ENCODE measurements at places on chromosomes 6 and 20.

- DNase-seq: no peak
Observed at GRCh38 chr6:113120582-113121285, 736.4 kb upstream of the MARCKS start.

- DNase-seq: no peak
Observed at GRCh38 chr6:133939778-133940667, 13.0 kb upstream of the TBPL1 start.

DNA sequence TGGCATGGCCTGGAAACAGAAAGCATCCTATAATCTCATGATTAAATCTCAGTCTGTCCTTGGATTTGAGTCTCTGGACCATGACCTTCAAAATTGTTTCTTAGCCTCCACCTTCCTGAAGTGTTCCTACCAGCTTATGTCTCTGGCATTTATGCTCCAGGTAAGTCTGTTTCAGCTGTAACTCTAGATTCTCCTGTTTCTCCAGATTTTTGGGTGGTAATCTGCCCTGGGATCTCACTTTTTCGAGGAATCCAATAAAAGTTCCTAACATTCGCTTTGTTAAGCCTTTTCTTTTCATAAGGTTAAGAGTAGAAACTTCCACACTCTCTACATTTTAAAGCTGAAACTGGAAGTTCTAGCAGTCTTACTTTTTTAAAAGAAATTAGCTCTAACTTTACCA, 318.5 kb downstream of the C6orf118 start:
- no peak for DNase-seq

DNA sequence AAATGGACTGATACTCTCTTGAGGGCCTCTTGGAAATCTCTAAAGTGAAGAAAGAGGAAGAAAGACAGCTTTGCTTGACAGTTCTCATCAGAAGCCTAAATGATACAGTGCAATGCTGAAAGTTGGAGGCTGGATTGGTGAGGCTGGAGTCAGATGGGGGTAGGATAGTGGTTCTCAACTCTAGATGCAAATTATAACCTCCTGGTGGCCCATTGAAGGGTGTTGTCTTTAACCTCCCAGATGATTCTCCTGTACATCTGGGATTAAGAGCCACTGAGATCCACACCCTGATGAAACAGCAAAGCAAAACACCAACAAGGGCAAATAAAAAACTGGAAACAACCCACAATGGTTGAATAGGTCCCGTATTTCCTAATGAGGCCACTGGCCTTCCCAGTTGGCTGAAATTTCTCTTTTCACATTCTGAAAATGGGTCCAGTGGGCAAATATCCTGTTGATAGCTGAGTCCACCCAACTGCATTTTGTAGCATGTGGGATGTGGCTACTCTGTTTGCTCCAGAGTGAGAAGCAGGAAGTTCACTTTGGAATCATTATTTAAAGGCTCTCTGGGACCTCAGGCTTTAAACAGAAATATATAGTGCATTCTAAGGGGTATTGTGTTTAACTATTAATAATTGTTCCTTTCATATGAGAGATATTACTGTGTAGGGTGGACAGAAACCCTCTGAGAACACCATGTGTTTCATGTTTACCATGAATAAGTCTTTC, 208.1 kb downstream of the SOX4 start:
- no peak for DNase-seq

DNA sequence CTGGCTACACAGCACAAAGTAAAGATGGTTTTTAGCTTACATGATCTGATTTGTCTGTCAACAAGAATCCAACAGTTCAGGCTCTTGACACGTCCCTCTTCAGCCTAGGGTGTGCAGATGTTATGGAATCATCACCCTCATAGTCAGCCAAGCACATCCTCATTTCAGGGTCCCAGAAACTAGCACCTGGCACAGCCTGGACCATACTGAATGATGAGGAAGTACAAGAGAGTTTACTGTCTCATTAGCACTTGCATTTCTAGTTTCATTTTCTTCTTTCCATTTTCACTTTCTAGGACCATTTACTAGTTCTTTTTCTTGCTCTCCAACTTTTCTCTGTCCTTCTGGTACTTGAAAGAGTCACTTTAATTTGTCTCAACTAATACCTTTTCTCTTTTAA, 6.5 kb downstream of the RIPOR2 start:
- DNase-seq: no peak

DNA sequence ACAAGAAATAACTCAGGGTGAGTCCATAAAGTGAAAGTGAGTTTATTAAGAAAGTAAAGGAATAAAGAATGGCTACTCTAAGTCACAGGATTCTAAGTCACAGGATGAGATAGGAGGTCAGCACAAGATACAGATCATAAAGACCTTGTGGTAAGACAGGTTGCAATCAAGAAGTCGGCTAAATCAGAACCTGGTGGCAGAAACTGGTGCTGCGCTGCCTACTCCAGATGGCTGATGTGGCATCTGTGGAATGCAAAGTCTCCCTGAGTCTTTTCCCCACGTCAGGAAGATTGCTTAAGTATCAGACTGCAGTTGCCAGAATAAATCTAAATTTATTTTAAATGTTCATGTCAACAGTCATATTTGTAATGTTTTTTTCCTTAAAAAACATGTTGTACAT, 10.7 kb upstream of the KCNK15 start:
- DNase-seq: no peak

- DNase-seq: no peak
Observed at GRCh38 chr6:29230666-29231065, 60.0 kb downstream of the OR2J2 start.
